ENCODE measurements at places on chromosomes 7 and 10.

GRCh38 chr10:14244801-14245211, 85.9 kb downstream of the FRMD4A start:
- DNase-seq: no peak

GRCh38 chr7:130818056-130818455, 84.0 kb upstream of the KLF14 start:
- DNase-seq: no peak

DNA sequence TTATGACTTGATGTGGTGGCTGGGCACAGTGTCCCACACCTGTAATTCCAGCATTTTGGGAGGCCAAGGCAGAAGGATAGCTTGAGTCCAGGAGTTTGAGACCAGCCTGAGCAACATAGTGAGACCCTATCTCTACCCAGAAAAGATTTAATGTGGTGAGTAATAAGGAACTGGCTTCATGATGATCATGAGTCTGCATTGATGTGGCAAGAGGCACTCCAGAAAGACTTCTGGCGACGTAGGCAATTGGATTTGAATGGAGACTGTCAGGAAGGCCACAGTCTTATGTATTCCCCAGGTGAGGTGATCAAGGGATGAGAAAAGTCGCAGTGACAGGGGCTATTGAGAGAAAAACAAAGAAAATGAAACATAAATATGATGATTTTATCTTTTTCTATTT, 138.0 kb downstream of the CACNB2 start:
- DNase-seq: no peak

- DNase-seq: no peak
Observed at GRCh38 chr10:114232561-114233176, 6.4 kb upstream of the VWA2 start.

DNA sequence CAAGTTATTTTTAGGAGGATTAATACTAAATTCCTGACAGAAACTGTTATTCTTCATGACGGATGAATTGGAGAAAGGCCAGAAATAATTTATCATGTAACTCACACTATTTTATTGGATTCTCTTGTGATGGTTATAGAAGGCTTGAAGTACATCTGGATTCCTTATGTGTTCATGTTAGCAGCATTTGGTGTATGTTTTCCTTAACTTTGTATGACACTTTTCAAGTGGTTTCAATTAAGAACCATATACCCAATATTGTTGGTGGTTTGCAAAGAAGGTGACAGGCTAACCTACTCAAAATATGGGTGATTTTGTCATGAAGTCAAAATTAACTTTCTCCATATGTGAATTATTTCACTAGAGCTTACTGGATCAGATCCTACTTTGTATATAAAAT, 532.2 kb upstream of the CNTNAP2 start:
- no peak for DNase-seq

GRCh38 chr7:151631570-151631952, 111.9 kb upstream of the RHEB start:
- peak; percentile 7 for DNase-seq

- DNase-seq: no peak
Observed at GRCh38 chr7:123627851-123628250, 26.2 kb downstream of the ASB15 start.

DNA sequence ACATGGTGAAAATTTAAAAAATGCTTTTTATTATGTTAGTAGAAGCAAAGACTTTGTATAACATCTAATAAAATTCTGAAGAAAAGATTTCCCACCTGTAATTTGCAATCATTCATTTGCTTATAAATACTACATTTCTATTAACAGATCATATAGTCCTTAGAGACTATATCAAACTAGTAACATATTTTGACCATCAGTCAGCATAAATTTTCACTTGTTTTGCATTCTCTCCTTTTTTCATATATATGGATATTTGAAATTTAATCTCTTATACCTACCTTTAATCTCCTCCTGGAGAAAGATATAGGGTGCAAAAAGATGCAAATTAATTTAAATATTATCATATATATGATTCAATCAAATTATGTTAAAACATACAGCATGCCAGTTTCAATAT, 16.9 kb upstream of the TAS2R16 start:
- DNase-seq: no peak

GRCh38 chr10:77248104-77248790, 389.4 kb downstream of the KCNMA1 start:
- no peak for DNase-seq

- DNase-seq: no peak
Observed at GRCh38 chr7:96998333-96998732, 7.0 kb upstream of the DLX6 start.

GRCh38 chr7:157818701-157819454, 482.1 kb downstream of the DNAJB6 start:
- DNase-seq: no peak

DNA sequence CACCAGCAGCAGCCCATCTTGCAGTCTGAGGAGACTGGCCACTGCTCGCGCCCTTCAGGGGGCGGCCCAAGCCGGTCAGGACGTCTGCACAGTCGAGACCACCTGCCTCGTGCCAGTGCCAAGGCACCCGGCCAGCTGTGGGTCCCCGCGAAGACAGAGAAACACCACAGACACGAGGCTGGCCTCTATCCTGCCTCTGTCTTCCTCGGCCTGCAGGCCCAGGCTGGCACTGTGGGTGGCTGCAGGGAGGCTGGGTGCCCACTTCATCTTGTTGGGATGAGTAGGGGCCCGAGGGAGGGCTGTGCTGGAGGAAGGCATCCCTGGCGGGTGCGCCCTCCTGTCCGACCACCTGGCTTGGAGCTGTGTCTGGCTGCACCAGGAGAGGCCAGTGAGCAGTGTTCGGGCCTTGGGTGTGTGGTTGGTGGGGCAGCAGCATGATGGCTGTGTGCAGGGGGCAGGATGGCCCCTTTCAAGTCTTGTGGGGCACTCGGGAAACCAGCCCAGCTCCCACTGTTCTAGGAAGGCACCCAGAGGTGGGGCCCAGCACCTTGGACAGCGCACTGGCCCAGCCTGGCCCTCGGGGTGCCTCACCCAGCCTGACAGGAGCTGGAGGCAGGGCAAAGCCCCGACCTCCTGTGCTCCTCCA, 7.3 kb downstream of the DPYSL4 start:
- DNase-seq: no peak

GRCh38 chr10:124498056-124498455, 36.4 kb downstream of the LHPP start:
- no peak for DNase-seq

DNA sequence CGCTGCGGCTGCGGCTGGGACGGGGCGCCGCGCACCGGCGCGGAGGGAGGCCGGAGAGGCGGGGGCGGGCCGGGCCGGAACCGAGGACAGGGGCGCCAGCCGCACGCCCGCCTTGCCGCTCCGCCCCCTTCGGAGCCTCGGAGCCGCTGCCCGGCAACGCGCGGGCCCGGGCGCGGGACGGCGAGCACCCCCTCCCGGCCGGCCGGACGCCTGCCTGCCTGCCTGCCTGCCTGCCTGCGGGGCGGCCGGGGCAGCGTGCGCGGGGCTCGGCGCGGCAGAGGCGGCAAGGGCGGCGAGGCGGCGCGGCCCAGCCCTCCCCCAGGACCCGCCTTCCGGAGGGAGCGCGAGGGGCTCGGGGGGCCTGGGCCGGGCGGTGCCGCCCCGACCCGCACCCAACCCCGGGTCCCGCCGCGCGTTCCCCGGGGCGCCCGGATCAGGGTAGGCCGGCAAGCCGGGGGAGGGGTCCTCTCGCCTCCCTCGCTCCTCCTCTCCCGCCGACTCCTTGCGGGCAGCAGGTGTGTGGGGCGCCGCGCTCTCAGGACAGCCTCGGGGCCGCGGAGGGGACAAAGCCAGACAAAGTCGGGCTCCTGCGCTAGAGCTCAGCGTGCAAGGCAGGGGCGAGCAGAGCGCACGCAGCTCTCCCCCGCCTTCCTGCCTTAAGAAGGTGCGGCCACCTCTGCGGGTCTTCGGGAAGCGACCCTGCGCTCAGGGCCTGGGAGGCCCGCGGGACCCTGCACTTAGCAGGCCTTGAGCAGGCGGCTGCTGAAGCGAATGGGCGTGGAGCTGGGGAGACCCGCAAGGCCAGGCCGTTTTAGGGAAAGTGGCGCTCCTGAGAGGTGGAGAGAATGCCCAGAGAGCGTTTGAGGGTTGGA, at the start of gene KIAA1549:
Gene KIAA1549 (minus strand): TSS at position 58 of the 872 bp plus-strand sequence. CDS start 120 bp downstream, outside the sequence.
- peak; percentile 23 for DNase-seq

- no peak for DNase-seq
Observed at GRCh38 chr10:102554531-102554930, 50.8 kb downstream of the SUFU start.

DNA sequence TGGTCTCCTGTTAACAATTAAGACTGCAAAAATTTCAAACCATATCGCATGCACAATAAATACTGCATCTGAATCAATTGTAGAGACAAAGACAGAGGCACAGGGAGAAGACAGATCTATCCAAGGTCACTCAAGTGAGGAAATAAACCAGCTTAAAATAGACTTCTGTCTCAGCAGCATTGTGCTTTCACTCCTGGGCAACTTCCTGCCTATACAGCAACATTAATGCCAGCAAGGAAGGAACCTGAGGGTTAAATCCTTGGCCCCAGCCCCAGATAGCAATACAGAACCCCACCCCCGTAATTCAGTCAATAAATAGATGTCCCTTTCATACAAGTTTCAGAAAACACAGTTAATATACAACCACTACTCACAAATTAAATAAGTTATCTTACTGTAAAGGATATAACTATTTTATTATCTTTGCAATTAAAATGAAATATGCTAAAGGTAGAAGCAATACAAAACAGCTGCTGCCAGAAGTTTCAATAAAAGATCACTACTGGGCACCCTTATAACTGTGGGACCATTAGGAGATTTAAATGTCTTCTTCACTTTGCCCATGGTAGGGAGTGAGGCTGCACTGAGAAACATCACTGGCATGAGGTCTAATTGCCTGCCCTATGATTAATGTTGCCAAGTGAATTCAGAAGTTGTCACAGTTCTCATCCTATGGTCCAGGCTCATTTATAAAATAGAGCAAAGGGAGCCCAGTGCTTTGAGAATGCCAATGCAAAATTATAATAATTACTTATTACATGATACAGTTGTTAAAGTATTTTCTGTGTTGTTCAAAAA, 49.4 kb downstream of the CAV1 start:
- DNase-seq: no peak

DNA sequence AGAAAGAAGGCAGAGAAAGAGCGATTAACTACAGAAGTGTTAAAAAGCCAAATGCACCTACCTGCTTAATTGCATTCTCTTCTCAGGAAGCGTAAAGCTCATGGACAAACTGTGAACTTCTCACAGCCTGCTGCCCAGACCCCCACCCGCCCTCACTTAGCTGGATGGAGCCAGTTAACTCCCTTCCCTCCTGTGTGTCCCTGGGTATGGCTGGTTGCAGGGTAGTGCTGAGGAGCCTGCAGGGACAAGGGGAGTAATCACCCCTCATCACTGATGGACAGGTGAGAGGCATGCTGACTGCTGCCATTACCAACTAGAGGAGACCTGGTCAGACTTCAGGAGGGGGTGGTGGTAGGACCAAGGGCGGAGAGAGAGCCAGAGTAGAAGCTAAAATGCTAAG, 37.5 kb downstream of the ENO4 start:
- no peak for DNase-seq

Measured in stimulated activated CD4-positive, alpha-beta T cell treated with anti-CD3 and anti-CD28 coated beads, Interleukin-1b, Interleukin-23, amount 100 ng/mL, for 4 hours (primary cell).